ENCODE measurements at places on chromosomes 5 and 9. TPM values are rescaled to one million over a fixed set of nuclear protein-coding genes. Genes with fewer than 3 reads are reported as not detected.

Gene CDKN2A
- total RNA-seq, result 0.95 TPM

Gene RPS14
- total RNA-seq, result 5,604 TPM

Gene AK8
- total RNA-seq, result not detected

Gene CDC20B
- total RNA-seq, result not detected

Gene TUSC1
- total RNA-seq, result not detected

Gene PDGFRB
- total RNA-seq, result 0.05 TPM

Gene IFT74
- total RNA-seq, result 5.8 TPM

Gene IL33
- total RNA-seq, result not detected

Gene SEMA4D
- 305 TPM for total RNA-seq

Gene PCDHB8
- not detected for total RNA-seq

Gene IFNE
- not detected for total RNA-seq

Gene BTNL8
- not detected for total RNA-seq

Gene LRRC19
- not detected for total RNA-seq

Gene GRIN3A
- not detected for total RNA-seq

Gene EMB
- 145 TPM for total RNA-seq

Gene RMI1
- total RNA-seq, result 1.1 TPM

Gene NAIP
- total RNA-seq, result 21.1 TPM

Gene CAMSAP1
- 20.8 TPM for total RNA-seq

Gene LIFR
- total RNA-seq, result not detected

Gene SLC24A2
- total RNA-seq, result not detected

Gene SUB1
- total RNA-seq, result 361 TPM

Gene PDZD2
- total RNA-seq, result 0.81 TPM

Gene NPDC1
- total RNA-seq, result 29.7 TPM

Gene LOX
- total RNA-seq, result not detected

Gene RMRP
- total RNA-seq, result 22,073 TPM

Gene ACSL6
- 14.8 TPM for total RNA-seq

Gene TBCA
- 72.2 TPM for total RNA-seq

Gene IFNA14
- total RNA-seq, result not detected

Gene CARTPT
- not detected for total RNA-seq

Gene FCN1
- total RNA-seq, result 1.1 TPM

Gene KCNV2
- not detected for total RNA-seq

Gene SLC45A2
- not detected for total RNA-seq

Gene FAM78A
- 44.2 TPM for total RNA-seq

Gene TXNDC15
- total RNA-seq, result 21.0 TPM

Gene PCDHB6
- total RNA-seq, result not detected

Gene CCNJL
- not detected for total RNA-seq

Gene PCDHA10
- not detected for total RNA-seq

Gene CTNNA1
- 5.0 TPM for total RNA-seq

Gene DNM1
- 1.5 TPM for total RNA-seq

Gene SPATA31E1
- not detected for total RNA-seq

Gene CERT1
- total RNA-seq, result 36.4 TPM

Gene NR5A1
- total RNA-seq, result not detected

Gene LVRN
- not detected for total RNA-seq

Gene C9orf153
- 0.54 TPM for total RNA-seq

Measured in CD8-positive, alpha-beta T cell (primary cell).